ENCODE measurements at places on chromosomes 12 and 14.

GRCh38 chr14:62369919-62370560 is 607.8 kb downstream of the SNAPC1 start:
- no peak for DNase-seq

DNA sequence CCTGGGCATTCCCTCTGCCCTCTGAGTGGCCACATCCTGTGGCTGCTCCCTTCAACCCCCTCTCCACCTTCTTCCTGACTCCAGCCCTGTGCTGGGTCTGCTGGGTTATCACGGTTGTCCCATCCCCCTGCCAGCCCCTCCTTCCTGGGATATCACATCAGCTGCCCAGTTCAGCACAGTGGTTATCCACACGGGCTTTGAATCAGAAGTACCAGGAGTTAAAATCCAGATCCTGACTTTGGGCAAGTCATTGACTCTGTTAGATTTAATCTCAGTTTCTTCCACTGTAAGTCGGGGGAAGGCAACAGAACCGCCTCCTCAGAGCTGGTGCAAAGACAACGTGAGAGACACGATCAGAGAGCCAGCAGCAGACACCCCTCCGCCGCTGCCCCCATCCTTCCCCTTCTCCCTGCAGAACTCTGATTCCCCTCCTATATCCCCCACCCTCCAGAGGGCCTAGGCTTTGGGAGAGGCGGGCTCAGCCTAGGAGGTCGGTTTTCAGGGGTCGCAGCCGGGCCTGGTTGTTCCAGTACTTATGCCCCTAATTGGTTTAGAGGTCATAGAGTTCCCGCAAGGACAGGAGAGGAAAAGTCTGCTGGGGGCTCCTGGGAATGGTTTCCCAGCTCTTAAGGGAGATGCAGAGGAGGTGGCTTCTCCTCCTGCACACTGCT is 42.5 kb downstream of the PRIMA1 start:
- DNase-seq, result no peak

GRCh38 chr12:4153343-4153892 is 120.1 kb upstream of the CCND2 start:
- DNase-seq, result no peak

GRCh38 chr12:109736552-109737108 is 23.0 kb downstream of the FAM222A start:
- no peak for DNase-seq

DNA sequence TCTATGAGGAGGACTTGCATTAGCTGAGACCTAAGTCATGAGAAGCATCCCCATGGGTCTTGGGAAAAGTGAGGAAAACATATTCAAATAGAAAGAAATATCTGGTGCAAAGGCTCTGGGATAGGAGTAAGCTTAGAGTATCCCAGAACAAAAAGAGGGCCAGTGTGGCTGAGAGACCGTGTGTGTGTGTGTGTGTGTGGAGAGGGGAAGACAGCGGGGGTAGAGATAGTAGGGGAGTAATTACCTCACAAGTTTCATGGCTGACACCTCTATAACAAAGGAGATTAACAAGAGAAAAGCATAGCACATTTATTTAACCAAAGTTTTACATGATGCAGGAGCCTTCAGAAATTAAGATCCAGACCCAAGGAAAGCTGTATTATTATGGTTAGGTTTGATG is 440.5 kb downstream of the RAD51B start:
- DNase-seq, result no peak

DNA sequence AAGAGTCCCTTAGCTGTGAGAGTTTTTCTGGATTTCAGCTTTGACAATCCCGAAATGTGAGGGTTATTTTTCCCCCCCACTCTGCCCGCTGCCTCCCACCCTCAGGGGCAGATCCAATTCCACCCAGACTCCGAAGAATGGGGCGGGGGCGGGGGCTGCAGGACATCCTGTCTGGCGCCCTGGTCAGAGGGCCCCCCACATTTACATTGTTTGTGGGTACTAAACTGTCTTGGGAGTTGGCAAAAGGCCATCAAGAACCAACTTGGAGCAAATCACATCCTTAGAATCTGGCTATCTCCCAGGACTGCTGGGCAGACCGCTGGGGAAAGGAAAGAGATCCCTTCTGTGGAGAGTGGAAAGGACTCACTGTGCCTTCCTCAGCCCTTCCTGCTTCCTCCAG is 2.4 kb downstream of the EMP1 start:
- DNase-seq, result no peak

GRCh38 chr12:64225626-64226025 is 3.5 kb upstream of the KICS2 start:
- DNase-seq, result no peak

GRCh38 chr12:4766445-4766844 is 46.2 kb downstream of the GALNT8 start:
- no peak for DNase-seq

DNA sequence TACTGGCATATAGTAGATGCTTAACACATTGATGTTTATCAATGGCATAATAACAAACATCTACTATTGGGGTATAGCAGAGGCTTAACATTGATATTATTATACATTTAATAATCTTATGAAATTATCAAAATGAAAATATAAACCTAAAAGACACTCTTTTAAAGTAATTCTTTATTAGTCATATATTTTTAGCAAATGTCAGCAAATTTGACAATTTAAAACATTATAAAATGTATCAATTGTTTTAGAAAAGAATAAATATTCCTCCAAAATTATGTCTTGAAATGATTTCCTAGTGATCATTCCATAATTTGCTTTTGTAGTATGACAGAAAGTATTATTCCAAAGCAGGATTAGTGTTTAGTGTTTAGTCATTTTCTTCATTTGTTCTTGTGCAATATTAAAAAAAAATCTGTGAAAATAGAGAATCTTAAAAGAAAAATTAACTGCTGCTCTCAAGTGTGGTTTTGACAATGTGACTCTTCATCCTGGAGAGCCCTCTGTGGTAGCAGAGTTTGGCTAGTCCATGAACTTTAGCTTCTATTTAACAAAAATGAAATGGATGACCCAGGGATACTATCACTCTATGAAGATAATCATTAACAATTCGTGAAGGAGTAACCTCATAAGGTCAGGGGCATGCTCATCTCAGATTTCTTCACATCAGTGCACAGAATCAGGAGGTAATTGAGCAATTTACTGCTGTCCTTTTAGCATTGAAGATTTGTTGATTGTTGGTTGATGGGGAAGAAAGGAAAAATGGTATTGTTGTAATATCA is 1018.5 kb downstream of the LRFN5 start:
- no peak for DNase-seq

GRCh38 chr12:116597886-116598285 is 38.7 kb downstream of the MAP1LC3B2 start:
- no peak for DNase-seq

DNA sequence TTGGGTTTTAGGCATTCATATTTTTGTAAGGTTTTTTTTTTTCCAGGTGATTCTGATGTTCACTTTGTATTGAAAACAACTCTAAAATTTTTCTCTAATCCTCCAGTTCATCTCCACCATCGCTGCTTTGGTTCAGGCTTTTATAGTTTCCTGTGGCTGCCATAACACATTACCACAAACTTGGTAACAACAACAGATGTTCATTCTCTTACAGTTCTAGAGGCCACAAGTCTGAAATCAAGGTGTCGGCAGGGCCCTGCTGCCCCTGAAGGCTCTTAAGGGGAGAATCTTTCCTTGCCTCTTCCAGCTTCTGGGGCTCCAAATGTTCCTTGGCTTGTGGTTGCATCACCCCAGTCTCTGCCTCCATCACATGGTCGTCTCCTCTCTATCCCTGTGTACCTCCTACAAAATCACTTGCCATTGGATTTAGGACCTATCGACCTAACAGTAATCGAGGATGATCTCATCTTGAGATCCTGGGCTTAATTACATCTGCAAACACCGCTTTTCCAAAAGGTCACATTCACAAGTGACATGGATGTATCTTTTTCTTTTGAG is 55.2 kb downstream of the PELI2 start:
- DNase-seq, result no peak

DNA sequence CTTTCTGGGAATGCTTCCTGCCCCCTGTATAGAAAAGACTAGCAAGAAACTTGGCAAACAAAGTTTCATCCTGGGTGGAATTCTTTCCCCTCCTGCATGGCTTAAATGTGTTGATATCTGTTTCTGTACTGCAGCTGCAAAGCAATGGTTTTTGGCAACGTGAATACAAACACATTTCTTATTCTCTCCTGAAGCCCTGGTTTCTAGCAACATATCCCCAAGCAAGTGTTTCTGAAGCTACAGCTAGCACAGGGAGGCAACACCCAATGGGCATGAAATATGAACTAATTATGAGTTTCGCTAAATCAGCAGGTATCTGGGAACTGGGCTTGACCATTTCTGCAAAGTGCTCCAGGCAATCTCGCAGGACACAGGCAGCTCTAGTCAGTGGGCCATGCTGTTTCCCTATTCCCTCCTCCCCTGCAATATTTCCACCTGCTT is 392.3 kb upstream of the TMPO start:
- no peak for DNase-seq

- no peak for DNase-seq
Observed at GRCh38 chr12:6644903-6645302, 2.3 kb downstream of the ACRBP start.

- no peak for DNase-seq
Observed at GRCh38 chr12:122843455-122843854, 8.2 kb downstream of the HIP1R start.

DNA sequence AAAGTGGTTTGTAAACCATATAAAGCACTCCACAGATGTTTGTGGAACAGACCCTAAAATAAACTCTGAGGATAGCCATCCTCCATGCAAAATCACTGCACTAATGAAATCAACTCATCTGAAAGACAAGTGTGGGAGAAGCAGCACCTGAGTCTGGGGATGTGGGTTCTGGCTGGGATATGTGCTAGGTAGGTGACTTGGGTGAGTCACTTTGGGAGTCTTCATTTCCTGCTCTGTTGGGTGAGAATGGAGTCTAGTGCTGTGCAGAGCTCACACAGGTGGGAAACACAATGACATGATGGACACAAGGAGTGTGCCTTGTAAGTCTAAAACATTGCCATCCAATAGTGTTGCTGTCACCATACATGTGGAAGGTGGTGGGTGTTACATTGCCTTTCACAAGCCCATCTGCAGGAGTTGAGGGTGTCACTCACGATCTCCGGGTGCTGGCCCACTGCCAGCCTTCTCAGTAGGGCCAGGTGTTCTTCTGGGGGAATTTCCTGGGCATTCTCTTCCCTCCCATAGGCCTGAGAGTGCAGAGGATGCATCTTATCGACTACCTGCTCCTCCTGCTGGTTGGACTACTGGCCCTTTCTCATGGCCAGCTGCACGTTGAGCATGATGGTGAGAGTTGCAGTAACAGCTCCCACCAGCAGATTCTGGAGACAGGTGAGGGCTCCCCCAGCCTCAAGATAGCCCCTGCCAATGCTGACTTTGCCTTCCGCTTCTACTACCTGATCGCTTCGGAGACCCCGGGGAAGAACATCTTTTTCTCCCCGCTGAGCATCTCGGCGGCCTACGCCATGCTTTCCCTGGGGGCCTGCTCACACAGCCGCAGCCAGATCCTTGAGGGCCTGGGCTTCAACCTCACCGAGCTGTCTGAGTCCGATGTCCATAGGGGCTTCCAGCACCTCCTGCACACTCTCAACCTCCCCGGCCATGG is 2.0 kb downstream of the SERPINA4 start:
- no peak for DNase-seq

GRCh38 chr12:52207106-52207505 is 15.3 kb upstream of the KRT80 start:
- no peak for DNase-seq

GRCh38 chr12:92506891-92507290 is 195.9 kb upstream of the PLEKHG7 start:
- DNase-seq, result no peak

- DNase-seq, result no peak
Observed at GRCh38 chr14:65501328-65501727, 88.8 kb downstream of the FUT8 start.

- DNase-seq, result no peak
Observed at GRCh38 chr12:122837306-122838265, 2.3 kb downstream of the HIP1R start.

GRCh38 chr12:105444653-105445102 is 114.2 kb downstream of the C12orf75 start:
- DNase-seq, result no peak

DNA sequence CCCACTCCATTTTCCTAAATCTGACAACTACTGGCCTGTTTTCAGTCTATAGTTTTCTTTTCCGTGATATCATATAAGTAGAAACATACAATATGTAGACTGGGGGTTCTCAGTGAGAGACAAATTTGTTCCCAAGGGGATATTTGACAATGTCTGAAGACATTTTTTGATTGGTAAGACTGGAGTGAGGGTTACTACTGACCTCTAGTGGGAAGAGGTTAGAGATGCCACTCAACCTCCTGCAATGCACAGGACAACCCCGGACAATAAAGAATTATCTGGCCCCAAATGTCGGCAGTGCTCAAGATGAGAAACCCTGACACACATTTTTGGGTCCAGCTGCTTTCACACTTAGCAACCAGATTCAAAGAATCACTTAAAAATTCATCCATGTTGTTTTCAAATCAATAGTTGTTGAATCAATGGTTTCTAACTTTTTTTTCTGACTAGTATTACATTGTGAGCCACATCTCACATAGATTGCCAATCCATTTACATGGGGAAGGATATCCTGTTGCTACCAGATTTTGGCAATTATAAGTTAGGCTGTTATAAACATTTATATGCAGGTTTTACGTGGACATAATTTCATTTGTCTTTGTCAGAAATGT is 307.1 kb downstream of the RPL10L start:
- peak; percentile 6 for DNase-seq

GRCh38 chr14:100556936-100557505 is 30.2 kb downstream of the BEGAIN start:
- no peak for DNase-seq

DNA sequence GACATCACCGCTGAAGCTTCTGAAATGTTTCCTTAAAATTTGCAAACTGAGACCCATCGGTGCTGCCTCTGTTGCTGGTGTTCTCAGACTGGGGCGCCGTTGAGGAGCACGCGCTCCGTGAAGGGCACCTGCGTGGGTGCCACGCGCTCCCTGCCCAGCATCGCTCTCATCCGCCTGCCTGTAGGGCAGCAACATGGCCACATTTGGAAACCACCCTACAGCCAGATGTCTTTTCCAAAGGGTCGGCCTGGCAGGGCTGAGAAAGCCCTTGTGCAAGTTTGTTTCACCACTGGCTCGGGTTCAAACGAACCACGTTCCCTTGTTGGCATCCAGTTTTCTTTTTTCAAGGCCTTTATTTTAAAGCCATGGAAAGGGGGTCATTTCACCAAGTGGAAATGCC is 13.9 kb downstream of the ADGRD1 start:
- no peak for DNase-seq

- no peak for DNase-seq
Observed at GRCh38 chr14:33056213-33056612, 117.5 kb downstream of the NPAS3 start.

GRCh38 chr12:130162267-130162666 is at the start of gene FZD10:
Gene FZD10 (plus strand): TSS chr12:130162464. CDS start chr12:130162943, 479 bp downstream.
- DNase-seq, result no peak

- DNase-seq, result peak; percentile 46
Observed at GRCh38 chr12:110546339-110546738, 36.8 kb downstream of the PPTC7 start.

DNA sequence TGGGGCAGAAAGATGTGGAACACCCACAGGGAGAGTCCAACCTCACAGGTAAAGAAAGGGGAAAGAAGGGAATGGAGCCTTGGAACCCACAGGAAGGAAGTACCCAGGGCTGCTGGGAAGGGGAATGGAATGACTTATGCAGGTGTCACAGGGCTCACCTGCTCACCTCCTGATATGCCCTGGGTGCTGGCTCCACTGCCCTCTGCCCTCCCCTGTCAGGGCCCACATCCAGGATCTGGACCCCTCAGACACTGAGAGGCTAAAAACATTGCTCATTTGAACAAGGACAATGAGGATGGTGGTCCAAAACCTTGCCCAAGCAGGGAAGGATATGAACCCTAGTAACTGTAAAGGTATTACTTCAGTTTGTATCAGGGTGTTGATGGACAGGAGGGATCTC is 19.3 kb downstream of the ZBTB39 start:
- DNase-seq, result no peak

- DNase-seq, result no peak
Observed at GRCh38 chr14:96627811-96628775, 125.9 kb downstream of the PAPOLA start.

Data from retinal pigment epithelial cell (primary cell).